ENCODE measurements at places on chromosomes 1 and 21. TPM values are rescaled to one million over a fixed set of nuclear protein-coding genes. Genes with fewer than 3 reads are reported as not detected.
A peak's percentile ranks its signal among the peaks of the same experiment; 100 is the strongest.

The PCBP3 gene
- total RNA-seq: 10.2 TPM

The NVL gene
- total RNA-seq: 29.9 TPM

GRCh38 chr1:237556911-237557310 is 333.8 kb downstream of the ZP4 start:
- DNase-seq: no peak

DNA sequence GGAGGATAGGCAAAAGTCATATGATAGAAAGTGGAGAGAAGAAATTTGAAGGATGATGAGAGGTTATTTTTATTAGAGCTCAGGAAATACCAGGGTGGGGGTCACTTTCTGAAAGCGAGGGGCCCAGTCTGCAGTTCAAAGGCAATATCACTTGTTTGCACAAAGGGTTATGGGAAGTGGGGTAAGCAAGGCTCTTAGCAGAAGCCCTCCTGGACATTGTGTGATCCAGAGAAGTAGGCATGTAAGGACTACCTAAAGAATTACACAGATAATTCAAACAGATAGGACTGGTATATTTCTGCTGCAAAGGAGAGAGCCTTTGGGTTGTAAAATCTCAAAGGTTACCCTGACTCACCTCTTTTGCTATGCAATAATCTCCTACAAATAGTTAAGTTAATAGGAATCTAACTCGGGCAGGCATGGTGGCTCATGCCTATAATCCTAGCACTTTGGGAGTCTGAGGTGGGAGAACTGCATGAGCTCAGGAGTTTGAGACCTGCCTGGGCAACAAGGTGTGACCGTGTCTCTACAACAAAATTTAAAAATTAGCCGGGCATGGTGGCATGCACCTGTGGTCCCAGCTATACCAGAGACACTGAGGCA is 25.2 kb upstream of the PRRC2C start:
- DNase-seq: no peak

The CRP gene
- total RNA-seq: not detected

GRCh38 chr1:52904927-52905698 is 16.4 kb downstream of the ECHDC2 start:
- peak; percentile 45 for DNase-seq

DNA sequence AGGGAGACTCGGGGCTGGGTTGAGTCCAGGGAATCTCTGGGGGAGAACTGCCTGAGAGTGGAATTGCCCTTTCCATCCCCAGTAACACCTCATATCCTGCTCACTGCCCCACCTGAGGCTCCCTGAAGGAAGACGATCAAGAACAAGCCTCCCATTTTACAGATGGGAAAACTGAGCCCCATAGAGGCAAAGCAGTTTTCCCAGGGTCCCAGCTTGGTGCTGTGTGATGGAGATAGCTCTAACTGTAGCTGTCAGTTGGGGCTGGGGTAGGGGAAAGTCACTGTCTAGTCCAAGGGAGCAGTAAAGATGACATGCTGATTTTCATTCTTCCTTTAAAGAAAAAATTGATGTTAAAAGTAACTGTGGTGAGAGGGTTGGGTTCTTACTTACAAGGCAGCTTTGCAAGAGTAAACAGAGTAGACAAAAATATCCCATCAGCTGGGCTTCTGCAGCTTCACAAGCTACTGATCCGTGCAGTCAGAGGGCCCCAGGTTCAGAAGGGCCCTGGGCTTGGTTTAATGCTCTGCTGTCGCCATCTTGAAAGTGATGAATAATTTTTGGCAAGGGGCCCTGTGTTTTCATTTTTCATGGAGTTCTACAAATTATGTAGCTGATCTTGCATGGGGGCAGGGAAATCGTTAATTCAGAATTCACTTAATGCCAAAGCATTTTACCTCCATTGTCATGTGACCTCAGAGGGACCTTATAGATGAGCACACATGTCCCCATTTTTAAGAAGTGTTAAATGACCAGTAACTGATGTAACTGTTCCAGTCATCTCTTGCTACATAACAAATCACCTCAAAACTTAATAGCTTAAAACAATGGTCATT is 17.6 kb upstream of the TNFRSF1B start:
- no peak for DNase-seq

DNA sequence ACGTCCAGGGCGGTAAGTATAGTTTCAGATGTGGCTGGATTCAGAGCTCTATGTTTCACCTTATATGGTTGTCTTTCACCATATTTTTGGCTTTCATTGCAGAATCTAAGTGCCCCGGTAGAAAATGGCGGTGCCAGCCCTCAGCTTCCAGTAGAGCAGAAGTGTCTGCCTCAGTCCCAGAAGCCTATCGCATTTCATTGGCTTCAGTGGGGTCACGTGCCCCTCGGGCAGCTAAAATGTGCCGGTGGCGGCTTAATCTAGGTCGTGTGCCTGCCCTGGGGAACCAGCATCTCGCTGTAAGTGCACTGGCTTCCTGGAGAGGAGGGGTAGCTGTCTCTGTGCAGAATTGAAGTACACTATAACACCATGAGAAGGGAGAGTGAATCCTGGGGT is 107.4 kb upstream of the MAGI3 start:
- no peak for DNase-seq

DNA sequence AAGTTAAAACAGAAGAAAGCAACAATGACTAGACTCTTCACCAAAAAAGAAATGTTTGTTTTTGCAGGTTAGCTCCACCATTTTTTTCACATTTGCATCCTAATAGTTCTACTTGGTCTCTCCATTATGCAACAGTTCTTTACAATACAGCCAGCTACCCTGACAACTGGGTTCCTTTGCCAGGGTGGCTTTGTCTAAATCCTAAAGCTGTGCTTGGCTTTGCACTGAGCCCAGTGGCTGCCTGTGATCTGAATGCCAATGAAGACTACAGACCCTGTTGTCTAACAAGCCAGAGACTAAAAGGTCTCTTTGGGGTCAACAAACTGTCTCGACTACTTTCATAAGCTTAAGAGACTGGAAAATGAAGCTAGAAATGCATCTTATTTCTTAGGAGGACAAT is 112.0 kb downstream of the AKT3 start:
- no peak for DNase-seq

- no peak for DNase-seq
These were observed 44.3 kb upstream of the WNT2B start for GRCh38 chr1:112464501-112464900.

DNA sequence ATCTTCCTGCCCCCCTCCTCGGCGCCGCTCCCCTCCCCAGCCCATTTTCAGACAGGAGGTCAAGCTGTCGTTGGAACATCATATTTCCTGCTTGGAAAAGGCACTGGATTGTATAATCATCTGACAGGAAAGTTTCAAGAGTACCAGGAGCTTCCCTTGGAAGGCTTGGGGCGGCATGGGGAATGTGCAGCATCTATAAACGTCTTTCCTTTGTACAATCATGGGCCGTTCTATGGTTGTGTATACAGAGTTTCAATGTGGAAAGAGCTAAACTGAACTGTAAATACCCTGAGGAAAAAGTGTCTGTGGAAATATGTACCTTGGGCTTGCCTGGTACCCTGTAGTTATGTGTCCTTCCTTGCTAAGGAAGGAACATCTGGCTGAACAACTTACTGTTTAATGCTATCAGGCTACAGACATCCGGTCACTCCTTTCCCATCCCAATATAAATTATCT is 368.1 kb upstream of the ADGRL2 start:
- DNase-seq: no peak

GRCh38 chr1:6329396-6329795 is 64.2 kb downstream of the ACOT7 start:
- no peak for DNase-seq

- DNase-seq: no peak
These were observed 251.6 kb upstream of the DUSP10 start for GRCh38 chr1:221993444-221993948.

DNA sequence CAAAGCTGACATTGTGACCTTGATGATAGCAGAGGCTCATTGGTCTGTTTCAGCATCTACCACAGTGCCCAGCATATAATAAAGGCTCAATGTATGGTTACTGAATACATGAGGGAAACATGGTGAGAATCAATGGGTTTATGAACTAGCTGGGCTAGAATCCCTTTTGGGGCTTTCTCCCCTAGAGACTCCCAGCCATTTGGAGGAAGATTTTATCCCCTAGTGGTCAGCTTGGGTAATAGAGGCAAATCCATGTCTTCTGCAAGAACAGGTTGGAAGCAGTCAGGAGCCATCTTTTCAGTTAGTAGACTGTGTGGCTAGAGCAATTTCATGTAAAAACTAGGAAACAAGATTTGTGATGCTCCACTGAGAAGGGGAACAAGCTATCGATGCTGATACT is 15.8 kb upstream of the REG4 start:
- DNase-seq: no peak

The CR1L gene
- total RNA-seq: not detected

The MPL gene
- total RNA-seq: not detected

GRCh38 chr1:44296806-44297205 is 58.3 kb downstream of the ERI3 start:
- DNase-seq: no peak

DNA sequence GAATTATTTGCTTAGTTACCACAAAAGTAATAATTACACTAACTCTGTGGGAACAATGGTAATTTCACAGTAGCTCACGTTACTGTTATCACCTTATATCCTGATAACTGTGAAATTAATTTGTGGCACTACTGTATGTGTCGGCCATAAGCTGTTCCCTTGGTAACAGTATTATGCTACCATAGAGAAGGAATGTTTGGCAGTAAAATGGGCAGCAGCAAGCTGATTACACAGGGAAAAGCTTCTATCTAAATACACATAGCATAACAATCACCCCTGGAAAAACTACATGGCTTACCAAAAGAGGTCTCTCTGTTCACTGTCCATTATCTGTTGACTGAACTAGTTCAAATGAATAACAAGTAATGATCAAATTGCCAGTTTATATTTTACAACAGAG is 124.1 kb downstream of the DPYD start:
- DNase-seq: no peak

- DNase-seq: no peak
These were observed 49.7 kb downstream of the SYT6 start for GRCh38 chr1:114103992-114104391.

- DNase-seq: no peak
These were observed 8.1 kb upstream of the VWA5B1 start for GRCh38 chr1:20282533-20282932.

DNA sequence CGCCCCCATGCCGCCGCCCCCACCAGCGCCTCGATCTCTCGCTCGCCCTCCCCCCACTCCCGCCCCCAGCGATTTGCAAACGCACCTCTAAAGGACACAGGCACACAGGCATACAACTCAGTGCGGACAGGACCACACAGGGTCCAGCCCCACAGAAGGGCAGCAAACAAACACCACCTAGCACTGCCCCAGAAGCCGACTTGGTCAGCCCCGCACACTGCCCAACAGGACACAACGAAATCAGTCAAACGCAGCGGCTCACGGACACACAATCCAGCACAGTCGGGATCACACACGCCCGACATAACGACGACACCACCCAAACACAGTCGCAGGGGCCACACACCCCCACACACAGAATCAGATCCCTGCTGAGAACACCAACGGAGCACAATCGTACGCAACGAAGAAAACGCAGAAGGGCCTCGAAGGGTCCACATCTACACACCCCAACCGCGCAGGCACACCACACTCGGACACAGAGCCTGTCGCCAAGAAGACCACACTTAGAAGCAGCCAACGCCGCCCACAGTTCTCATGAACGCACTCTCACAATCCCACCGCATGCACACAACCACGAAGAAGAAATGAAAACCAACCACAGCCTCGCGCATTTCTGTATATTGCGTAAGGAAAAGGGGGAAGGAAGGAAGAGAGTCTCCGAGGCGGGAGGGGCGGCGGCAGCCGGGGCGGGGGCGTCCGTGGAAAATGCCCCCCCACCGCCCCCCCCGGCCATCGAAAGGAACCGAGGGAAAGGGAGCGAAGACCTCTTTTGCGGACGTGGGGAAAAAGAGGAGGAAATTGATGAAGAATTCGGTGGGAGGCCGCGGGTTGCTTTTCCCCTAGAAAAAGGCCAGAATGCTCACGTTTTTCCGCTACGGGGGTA is 481 bp downstream of the TAL1 start:
- peak; percentile 41 for DNase-seq

DNA sequence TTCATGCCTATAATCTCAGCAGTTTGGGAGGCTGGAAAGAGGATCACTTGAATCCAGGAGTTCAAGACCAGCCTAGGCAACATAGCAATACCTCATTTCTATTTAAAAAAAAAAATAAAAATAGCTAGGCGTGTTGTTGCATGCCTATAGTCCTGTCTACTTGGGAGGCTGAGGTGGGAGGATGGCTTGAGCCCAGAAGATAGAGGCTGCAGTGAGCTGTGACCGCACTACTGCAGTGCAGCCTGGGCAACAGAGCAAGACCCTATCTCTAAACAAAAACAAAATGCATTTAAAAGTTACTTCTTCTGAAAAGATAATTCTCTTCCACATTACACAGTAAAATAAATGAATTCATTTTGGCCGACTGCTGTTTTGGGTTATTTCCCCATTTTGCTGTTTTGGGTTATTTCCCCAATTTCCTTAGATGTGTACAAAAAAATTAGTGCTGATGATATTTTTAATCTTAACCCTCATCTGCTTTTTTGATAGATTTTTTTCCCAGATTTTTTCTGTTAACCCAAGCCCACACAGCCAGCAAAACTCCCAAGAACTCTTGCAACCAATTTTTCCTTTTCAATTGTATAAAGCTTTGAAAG is 23.0 kb upstream of the SAMSN1 start:
- DNase-seq: no peak

DNA sequence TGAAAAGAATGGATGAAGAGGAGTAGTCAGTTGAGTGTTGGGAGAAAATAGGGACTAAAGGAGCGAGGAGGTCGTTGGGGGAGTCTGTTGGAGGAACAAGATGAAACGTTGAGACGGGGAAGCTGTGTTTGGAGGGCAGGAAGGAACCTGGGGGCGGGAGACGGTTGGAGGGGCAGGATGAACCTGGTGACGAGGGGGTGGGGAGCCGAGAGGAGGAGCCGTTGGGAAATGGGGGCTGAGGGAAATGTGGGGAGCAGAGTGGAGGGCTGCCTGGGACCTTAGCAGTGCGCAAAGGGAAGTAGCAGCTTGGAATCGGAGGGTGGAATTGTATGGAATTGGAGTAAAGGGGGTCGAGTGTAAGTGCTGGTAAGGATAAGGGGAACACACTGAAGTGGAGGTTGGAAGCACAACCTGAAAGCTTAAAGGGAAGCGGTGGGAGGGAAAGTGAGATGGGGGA is 630 bp downstream of the MTF2 start:
- DNase-seq: peak; percentile 52

- DNase-seq: no peak
These were observed 53.3 kb upstream of the EPS8L3 start for GRCh38 chr1:109816975-109817535.

The RAB25 gene
- total RNA-seq: 1.3 TPM

GRCh38 chr21:33135925-33136324 is 66.0 kb downstream of the OLIG1 start:
- DNase-seq: no peak

DNA sequence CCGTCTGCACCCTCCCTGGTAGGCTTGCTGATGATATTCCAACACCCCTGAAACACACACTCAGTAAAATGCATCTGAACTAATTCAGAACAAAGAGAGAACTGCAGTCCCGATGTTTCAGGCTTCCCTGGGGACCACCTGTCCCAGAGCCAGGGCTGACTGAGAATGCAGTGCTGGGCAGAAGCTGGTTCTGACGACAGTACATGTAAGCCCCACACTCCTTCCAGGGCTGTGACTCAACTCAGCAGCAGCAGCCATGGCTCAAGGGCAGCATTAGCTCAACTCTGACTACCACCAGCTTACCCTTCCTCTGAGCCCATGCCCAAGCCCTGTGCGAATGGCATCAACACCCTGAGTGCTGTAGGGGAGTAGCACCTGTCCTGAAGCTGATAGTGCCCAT is 56.4 kb upstream of the SIPA1L2 start:
- no peak for DNase-seq

The RGS13 gene
- not detected for total RNA-seq

Data from activated naive CD4-positive, alpha-beta T cell treated with anti-CD3 and anti-CD28 coated beads for 36 hours (primary cell).